ENCODE measurements at places on chromosomes 12 and 14.

DNA sequence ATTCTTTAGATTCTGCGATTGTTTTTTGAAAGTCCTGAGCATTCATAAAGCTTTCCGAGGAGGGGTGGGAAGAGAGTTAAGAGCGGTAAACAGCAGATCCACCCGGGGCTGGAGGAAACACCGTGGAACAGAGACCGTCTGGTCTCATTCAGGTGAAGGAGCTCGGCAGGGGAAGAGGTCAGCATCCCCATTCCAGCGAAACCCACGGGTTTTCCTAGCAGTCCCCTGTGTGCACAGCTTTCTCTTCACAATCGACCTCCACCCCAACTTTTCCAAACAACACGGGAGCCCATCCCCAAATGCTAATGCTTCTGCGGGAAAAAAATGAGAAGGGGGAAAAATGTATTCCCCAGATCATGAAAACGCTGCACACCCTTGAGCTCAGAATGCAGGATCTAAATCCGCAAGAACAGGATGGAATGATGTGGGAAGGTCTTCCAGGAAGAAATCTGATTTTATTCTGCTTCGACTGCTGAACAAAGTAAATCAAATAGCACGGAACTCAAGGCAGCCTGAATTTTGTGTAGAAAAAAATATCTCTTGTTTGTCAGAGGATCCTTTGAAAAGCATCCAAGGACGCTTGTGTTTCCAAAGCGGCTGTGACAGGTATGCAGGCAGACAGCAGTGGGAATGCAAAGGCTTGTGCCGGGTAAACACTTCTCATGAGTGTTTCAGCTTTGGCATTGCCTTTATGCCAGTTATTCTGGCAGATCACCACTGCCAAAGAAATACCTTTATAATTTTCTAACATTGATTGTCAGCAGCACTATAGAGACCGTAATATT, 128.8 kb downstream of the NDUFA12 start:
- no peak for DNase-seq

DNA sequence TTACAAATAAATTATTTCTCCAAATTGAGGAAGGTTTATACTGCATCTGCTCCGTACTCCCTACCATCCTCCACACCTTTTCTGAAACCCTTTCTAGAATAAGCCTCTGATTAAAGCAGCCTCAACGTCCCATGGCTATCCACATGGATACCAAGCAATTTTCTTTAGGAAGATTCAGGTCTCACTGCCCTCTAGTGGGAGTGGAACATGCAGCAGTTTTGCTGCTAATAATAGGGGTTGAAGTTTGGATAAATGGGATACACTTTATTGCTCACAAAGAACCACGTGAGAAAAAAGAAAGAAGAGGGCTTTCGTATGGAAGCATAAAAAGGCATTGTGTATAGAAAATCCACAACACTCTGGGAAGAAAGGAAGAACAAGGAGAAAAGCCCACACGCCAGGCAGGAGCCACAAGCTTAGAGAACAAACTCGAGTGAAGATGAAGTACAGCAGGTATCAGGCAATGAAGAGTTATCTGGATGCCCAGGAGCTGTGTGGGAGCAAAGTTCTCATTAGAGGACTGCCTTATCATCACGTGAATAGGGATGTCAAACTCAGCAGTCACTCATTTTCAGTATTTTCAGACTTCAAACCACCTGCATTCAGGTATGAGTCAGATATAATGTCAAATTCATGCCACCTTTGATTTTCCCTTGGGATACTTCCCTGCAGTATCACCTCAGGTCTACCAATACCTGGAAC, 45.8 kb downstream of the CCER1 start:
- no peak for DNase-seq

- no peak for DNase-seq
Observed at GRCh38 chr12:53169644-53170043, 10.9 kb upstream of the ZNF740 start.

DNA sequence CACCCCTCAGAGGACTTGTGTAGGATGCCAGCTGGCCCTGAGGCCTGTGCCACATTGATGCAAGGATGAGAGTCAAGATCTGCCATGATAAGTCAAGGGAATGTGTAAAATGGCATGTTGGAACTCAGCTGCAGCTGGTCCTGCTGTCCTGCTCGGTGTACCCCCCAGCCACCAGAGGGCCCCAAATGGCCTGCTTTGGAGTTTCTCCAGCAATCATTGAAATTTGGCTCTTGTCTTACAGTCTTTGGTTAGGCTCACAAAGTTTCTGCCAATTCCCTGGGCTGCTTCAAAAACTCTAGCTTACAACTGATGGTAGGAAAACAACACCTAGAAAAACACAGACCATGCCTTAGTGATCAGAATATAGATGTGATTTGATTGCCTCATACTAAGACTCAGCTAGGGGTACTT, 76.8 kb downstream of the HSD17B6 start:
- peak; percentile 35 for DNase-seq

- no peak for DNase-seq
Observed at GRCh38 chr12:53961025-53961761, 6.5 kb downstream of the HOXC12 start.

DNA sequence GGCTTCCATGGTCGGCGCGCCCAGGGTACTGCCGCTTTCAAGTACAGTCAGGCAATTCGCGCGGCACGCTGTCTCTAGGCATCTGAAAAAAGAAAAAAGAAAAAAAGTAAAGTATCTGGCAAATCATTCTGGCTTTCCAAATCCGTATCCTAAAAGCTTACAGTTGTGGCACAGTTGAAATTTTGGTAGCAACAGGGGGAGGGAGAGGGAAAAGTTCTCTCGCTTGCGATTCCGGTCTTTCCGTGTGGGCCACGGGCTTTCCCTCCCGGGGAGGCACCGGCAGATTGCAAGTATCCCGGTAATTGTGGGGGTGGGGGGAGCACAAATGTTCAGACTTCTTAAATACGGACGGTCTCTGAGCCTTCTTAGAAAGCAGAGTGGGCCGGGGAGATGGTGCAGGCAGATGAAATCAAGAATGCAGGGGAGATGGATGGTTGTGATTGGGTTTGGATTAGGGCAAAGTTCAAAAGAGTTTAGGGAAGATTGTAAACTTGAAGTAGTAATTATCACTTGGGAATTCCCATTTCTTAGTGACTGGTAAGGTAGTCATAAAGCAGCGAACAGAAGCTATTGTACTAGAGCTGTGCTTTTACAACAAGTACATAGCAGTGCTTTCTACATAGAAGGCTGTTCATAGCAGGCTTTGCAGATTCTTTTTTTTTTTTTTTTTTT, 1.2 kb downstream of the SOCS2 start:
- DNase-seq = no peak

GRCh38 chr12:23356927-23357708, 592.4 kb downstream of the SOX5 start:
- DNase-seq = no peak

GRCh38 chr12:117279606-117280005, 81.8 kb downstream of the NOS1 start:
- DNase-seq = no peak

DNA sequence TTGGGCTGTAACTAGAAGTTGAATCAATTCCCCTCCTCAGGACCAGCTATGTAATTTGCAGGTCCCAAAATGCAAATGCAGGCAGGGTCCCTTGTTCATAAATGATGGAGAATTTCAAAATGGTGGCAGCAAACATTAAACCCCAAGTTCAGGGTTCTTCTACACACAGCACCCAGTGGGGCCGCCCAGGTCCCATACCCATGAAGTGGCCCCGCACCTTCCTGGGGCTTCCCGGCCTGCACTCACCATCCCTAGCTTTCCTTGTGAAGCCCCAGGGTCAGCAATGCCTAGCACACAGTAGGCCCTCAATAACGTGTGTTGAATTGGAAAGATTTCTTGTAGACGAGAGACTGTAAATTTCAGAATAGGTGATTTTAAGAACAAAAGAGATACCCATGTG, 76.0 kb downstream of the NTF3 start:
- no peak for DNase-seq

DNA sequence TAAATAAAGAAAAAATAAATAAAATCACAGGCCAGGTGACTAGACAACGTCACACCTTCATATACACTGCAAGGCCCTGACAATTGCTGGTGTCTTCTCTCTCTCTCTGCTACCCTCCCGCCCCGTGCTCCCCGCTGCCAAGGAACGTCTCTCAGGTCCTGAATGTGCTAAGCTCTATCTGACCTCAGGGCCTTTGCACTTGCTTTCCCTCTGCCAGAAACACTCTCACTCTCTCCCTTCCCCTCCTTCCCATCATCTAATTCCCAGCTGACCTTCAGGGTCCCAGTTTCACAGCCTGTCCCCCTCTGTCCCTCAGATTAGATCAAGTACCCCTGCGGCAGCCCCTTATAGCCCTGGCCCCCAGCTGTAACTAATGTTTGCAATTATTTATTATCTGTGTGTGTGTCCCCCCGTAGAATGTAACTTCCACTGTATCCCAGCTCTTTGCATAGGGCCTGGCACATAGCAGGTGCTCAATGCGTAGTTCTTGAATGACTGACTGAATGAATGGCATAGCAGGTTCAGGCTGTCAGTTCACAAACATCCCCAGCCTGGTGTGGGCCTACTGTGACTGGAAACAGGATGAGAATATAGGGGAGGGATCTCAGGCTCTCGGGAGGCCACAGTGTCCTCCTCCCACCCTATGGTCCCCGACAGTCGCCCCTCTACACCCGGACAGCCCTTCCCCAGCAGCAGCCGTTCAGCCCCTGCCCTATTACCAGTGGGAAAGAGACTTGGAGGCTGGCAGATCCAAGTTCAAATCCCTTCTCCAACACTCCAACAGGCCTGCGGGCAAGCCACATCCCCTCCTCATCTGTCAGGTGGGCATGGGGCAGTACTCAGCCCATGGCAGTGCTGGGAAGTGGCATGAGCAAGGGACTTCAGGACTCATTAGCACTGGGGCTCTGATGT, 6.6 kb downstream of the BEGAIN start:
- DNase-seq = no peak

DNA sequence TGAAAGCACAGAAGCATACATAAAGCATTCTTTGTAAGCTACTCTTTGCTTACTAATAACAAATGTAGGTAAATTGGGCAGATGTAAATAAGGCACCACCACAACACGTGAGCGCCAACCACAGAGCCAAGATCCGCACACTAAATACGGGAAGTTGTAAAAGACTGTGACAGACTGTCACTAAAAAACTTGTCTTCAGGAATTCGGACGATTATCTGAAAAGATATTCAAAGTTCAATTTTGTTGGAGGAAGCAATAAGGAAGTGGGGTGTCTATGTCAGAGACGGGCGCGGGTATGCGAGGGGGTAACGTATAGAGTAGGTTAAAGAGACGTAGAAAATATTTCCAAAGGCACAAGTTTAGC, 1.5 kb upstream of the HSP90B1 start:
- peak; percentile 80 for DNase-seq

GRCh38 chr12:26831951-26832821, 808 bp downstream of the ITPR2 start:
- peak; percentile 81 for DNase-seq

DNA sequence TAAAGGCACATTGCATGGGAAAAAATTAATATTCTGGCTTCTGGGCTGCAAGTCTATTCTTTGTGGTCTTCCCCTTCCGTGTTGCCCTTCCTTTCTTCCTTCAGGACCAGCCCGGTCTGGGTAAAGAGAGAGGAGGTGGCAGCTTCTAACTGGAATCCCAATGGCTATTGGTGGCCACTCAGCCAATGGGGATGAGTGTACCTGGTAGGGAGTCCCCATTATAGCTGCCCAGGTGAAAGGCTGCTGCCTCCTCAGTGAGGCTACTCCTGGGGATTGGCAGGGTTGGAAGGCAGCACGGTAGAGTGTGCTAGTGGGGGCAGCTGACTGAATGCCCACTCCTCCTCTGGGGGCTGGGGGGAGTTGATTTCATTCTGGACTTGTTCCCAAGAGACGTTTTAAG, 112.6 kb downstream of the RBM19 start:
- DNase-seq = no peak

GRCh38 chr12:67881565-67881964, 107.7 kb upstream of the IFNG-AS1 start:
- no peak for DNase-seq

DNA sequence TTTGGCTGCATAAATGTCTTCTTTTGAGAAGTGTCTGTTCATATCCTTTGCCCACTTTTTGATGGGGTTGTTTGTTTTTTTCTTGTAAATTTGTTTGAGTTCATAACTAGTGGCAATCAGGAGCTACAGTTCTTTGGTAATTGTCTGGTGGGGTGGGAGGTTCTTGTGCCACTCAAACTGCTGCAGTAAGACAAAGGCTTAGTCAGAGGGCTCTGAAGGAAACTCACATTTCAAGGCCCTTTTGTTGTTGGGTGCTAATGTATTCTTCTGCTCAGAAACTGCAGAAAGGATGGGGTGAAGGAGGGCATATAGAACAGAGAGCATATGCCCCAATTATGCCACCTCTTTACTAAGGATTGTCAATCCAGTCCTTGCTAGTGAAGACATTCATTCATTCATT, 21.9 kb downstream of the MYRFL start:
- no peak for DNase-seq

DNA sequence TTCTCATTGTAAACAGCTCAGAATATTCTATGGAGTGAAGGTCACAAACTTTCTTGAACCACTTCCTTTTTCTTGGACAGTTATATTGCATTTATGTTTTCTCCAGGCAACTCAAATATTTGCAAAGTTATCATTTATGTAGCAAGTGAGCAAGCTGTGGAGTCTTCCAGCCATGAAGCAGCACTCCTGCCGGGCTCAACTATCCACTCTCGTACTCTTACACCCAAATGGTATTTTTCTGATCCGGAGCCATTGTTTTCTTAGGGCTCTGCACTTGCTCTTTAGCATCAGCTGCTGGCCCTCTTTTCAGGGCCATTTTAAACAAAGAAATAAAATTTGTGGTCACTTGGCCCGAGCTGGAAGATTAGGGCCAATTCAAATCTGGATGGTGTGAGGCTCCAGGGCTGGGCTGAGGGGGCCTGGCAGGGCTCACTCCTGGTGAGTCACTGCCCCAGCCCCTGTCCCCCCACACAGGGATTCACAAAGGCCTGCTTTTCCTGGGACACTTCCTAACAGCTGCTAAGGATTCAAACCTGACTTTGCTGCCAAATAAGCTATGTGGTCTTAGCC, 19.7 kb downstream of the SYNE3 start:
- no peak for DNase-seq

GRCh38 chr12:53099071-53099882, 1.8 kb downstream of the IGFBP6 start:
- peak; percentile 89 for DNase-seq

DNA sequence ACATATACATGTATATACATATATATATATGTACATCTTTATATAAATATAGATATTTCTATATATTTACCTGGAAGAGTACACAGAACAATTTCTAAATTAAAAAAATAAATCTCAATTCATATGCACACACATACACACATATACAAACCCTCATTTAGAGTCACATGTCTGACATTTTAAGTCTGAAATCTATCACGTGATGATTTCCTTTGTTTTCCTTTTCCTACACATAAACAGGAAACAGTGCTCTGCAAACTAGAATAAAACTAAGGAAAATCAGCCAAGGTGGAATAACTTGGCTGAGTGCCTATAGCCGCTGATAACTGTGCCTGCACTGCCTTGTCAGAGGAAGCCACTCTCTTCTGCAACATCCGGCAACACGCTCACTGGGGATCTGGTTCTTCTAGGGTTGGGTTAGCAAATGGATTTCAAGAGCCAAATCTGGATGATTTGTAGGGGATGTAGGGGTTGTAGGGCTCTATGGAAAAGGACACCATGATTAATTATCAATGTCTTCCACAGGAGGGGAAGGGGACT, 480.7 kb downstream of the TMEM132D start:
- DNase-seq = no peak

- no peak for DNase-seq
Observed at GRCh38 chr14:95964901-95965300, 74.3 kb upstream of the C14orf132 start.

GRCh38 chr12:87365423-87365822, 663.8 kb downstream of the C12orf50 start:
- no peak for DNase-seq
